ENCODE measurements at places on chromosomes 4 and X.

DNA sequence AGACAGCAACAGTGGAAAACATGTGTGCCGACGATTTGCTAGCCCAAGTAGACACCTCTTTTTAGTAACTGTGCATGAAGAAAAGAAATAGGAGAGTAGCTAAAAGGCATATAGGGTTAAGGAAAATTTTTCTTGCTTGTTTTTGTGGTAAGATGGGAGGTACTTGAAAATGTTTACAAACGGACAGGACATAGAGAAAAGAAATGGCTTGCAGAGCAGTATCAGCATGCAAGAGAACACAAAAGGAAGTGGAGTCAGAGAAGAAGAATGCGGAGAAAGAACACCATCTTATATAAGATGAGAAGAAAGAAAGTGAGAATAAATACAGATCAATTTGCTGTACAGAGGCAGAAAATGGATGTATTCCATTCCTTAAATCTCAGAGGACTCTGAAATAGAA, 263.7 kb upstream of the ETNPPL start:
- DNase-seq, result peak; percentile 52

DNA sequence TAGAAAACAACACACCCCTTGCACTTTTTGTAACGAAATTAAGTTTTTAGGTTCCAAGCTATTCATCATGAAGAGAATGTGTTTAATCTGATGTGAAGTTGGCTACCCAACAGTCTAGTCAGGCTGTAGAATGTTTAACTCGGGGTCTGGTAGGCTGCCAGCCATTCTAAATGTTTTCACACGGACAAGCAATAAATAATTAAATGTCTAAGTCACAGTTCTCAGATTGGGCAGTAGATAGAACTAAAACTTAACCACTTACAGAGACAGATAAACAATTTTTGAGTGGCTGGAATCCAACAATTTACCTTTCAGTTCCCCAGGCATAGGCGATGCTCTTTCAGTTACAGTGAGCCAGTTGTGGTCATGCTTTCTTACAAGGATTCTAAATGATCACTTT, 66.5 kb downstream of the CHIC2 start:
- peak; percentile 12 for DNase-seq

DNA sequence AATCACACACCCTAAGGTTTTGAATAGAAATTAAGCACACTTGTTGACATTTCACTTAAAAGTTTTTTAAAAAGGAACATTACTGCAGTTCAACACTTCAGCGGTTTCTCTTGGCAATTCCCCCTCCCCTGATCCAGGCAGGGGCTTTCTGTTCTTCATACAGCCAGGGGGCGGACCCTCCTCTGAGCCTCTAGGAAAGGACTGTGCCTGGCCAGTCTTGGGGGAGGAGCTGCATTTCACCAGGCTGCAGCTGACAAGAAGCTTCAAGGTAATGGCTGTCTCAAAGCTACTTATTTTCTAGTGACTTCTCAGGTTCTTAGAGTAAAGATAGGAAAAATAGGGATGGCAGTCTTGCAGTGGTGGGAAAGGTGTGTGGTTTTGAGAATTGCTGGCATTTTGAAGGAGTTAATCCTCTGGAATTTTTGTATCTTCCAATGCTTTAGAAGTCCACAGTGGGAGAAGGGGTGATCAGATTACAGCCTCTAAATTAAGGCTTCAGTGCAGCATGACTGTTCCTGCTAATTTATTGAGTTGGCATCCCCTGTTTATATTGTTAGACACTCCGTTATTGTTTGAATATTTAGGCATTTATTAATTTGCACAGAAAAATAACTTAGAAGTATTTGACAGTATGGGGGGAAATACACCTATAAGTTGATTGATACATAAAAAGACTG, 33.5 kb downstream of the PWWP3B start:
- DNase-seq, result no peak

DNA sequence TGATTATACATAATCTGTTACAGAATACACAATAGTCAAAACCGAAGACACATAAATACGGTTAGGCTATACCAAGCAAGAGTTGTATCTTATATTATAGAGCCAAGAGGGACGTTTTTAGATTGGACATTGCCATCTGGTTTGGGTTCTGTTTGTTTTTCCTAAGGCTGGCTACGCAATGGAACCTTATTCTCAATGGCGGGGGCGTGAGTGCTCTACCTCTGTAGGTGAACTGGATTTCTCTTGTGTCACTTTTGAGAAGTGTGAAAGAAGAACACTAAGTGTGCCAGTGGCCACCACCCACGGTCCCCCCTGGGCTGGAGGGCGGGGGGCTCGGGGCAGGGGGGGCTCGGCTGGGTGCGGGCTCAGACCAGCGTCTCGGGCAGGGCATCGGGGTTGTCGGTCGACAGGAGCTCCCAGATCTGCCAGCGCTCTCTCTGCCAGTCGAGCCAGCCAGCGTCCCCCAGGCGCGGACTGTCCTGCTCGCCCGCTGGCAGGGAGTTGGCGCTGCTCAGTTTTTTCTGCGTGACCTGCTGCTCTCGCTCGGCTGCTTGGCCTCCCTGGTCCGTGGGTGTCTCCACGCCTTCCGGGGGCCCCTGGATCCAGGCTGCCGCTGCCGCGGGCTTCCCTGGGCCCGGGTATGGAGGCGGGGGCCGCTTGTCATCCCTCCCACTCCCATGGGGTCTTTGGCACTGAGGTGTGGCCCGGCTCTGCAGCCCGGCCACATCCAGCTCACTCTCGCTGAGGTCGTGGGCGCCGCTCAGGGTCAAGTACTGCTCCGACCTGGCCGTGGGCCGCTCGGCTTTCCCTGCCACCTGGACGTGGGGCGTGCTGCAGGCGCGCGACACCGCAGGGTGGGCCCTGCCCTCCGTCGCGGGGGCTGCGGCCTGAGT, 27.6 kb downstream of the HCCS start:
- no peak for DNase-seq

GRCh38 chrX:20515841-20516461, 249.2 kb upstream of the RPS6KA3 start:
- peak; percentile 91 for DNase-seq

GRCh38 chrX:96407981-96408380, 276.7 kb upstream of the DIAPH2 start:
- no peak for DNase-seq

GRCh38 chr4:14631806-14632440, 370.4 kb upstream of the CPEB2 start:
- DNase-seq, result no peak

- peak; percentile 74 for DNase-seq
These were observed 406.1 kb downstream of the RAPGEF2 start for GRCh38 chr4:159508917-159509500.

DNA sequence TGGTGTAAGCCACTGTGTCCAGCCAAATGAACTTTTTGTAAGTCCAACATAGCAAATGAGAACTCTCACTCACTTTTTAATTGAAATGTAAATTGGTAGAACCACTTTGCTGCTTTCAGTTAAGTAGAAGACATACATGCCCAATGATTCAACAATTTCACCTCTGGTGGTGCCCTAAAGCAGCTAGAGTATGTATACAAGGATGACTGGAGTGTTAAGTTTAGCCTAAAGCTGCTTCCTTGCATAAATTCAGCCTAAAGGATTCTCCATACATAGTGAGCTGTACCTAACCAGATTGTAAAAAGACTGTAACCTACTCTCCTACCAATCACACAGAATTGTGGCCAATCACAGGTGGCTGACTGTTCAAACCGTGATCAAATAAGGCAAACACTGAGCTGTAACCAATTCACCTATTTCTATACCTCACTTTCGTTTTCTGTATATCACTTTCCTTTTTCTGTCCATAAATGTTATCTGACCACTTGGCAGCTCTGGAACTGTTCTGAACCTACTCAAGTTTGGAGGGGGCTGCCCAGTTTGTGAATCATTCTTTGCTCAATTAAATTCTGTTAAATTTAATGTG, 39.9 kb downstream of the PDS5A start:
- no peak for DNase-seq

GRCh38 chrX:115388879-115389278, 99.4 kb downstream of the LUZP4 start:
- peak; percentile 10 for DNase-seq

- peak; percentile 45 for DNase-seq
These were observed 97.1 kb downstream of the MRPL1 start for GRCh38 chr4:77959566-77960338.

DNA sequence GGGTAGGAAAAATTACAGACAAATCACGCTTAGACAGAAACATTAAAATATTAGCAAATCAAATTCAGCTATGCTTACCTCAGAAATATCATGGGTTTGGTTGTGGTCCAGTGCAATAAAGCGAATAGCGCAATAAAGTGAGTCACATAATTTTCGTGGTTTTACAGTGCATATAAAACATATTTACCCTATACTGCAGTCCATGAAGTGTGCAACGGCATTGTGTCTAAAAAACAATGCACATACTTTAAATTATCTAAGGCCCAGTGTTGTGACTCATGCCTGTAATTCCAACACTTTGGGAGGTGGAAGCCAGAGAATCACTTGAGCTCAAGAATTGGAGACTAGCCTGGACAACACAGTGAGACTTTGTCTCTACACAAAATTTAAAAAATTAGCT, 195.7 kb upstream of the IL1RAPL1 start:
- DNase-seq, result peak; percentile 15

- no peak for DNase-seq
These were observed 257.9 kb upstream of the CPEB2 start for GRCh38 chr4:14744346-14744745.

DNA sequence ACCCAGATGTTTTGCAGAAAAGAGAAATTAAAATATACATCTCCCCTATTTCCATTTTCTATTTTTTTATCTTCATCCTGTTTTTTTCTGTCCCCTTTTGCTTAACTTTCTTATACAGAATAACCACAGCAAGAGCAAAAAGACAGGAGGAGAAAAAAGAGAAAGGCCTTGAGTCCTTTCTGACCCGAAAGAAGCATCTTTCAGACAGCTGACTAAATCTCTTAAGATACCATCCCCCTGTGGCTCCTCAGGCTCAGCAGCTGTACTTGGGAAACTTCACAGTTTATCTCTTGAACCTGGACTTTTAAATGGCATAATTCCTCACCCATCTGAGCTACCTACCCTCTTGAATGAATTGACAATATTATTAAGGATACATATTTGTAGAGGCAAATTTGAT, 100.2 kb downstream of the FIP1L1 start:
- DNase-seq, result no peak

DNA sequence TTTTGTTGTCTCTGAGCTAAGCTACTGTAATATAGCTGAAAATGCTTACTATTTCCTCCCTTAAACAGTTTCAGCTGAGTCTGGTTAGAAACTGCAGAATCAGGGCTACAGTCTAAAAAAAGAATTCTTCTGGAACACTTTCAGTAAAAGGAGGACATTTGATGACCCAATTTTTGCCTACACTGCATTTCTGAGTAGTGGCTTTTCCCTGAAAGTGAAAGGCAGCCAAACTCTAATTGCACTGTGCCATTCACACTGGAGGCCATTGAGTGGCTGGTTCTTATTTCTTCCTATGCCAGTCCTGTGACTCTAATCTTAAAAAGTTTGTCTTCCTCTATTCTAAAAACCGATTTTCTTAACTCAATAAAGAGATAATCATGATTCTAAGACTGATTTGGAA, 526.0 kb downstream of the CFAP47 start:
- no peak for DNase-seq

GRCh38 chrX:109920325-109920724, 82.6 kb upstream of the TMEM164 start:
- no peak for DNase-seq

GRCh38 chr4:143359644-143360193, 23.0 kb downstream of the GAB1 start:
- DNase-seq, result no peak

All from fibroblast of skin of right biceps (primary cell).